ENCODE measurements at places on chromosomes 7 and 10. TPM values are rescaled to one million over a fixed set of nuclear protein-coding genes. Genes with fewer than 3 reads are reported as not detected.

- DNase-seq = no peak
Observed at GRCh38 chr7:26630941-26631580, 233.3 kb downstream of the SKAP2 start.

GRCh38 chr10:4719036-4719435 is 107.0 kb upstream of the AKR1E2 start:
- no peak for DNase-seq

AQP1 gene
- 0.26 TPM for total RNA-seq

DNA sequence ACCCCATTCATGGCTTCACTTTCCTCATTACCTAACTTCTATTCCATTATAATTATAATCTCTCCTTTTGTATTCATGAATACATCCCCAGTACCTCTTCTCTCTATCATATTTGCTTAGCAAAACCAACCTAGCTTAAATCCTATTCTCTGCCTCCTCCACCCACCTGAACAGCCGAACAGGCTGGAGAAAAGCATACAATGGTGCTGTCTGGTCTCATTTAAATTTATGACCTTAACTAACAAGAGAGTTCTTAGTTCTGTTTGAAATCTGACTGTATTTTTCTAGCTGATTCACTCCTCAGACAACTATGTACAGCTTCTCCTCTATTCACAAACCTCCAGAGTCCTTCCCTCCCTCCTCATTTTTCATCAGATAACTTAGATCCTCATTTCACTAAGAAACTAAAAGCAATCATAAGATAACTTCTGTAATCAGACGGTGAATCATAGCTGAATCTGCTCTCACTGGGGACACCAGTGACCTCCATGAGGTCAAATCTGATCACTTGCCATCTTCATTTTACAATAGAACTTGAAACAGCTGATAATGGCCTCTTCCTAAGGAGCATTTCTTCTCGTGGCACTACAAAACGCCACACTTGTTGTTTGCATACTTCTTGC is 233.9 kb upstream of the AOAH start:
- DNase-seq = no peak

GRCh38 chr10:18486438-18486837 is 164.9 kb downstream of the NSUN6 start:
- DNase-seq = no peak

All from NCI-H460 (cell line).